NCI-H526 treated with DMSO at 0.1 percent for 48 hours (cell line): ENCODE measurements at places on chromosomes 3 and 15.

DNA sequence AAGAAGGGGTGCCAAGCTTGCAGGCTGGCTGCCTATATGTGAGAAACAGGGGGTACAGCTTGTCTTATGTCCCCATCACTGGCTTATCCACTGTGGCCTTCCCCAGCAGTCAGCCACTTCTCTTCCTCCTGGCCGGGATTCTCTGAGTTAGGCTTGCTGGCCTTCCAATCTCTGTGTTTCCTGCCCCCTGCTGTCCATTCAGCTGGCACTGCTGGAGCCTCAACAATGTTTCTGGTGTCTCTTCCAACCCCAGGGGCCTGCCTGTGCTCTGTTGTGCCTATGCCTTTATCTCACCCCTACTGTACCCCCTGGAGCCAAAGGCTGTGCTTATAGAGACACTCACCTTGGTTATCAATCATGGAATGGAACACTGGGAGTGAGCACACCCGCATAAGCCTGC is 36.5 kb downstream of the ANAPC13 start:
- DNase-seq = no peak

- no peak for DNase-seq
Observed at GRCh38 chr3:160220038-160220437, 5.2 kb upstream of the C3orf80 start.

DNA sequence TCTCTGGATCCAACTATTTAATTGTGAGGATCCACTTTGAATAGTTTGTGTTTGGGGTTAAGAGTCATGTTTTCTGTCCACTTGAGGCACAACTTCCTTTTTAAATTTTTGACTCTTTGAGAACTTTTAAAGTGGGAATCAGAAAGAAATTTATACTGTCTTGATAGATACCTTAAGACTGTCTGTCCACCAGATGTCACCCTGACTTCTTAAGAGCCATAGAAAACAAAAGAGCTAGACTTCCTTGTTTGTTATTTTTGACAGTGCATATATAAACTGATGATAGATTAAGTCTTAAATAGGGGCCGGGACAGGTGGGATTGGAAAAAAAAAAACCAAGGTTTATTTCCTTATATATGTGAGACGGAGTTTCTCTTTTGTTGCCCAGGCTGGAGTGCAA is 52.1 kb upstream of the WDR72 start:
- DNase-seq = no peak

DNA sequence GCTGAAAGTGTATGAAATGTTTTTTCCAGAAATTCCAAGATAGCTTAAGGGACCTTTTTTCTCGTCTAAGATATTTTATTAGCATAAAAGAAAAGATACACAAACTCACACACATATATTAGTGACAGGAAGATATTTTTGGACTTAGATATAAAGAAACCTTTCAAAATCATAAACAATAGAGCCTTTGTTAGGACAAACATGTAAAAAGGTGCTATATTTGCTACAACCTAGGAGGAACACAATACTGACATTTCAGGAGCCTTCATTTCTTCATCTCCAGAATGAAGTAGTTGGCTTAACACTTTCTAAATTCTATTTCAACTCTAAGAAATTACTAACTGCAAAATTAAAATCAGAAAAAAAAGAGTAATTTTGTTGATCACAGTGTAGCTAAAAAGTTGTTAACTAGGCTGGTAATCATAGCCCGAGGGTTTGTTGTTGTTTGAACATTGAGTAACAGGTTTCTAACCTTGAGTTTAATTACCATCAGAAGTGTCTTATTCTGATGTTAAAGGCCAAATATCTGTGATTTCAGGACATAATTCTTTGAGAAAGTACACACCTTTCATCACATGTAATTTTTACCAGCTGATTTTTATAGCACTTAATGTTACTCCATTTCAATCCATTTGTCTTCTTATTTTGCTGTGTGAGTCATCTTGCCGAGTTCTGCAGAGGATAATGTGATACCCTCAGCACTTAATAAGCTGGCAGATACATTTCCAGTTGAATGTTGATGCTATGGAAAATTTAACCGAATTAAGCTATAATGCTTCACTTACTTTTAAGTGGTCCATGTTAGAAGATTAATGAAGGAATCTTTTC is 97.3 kb downstream of the MBNL1 start:
- DNase-seq = no peak

DNA sequence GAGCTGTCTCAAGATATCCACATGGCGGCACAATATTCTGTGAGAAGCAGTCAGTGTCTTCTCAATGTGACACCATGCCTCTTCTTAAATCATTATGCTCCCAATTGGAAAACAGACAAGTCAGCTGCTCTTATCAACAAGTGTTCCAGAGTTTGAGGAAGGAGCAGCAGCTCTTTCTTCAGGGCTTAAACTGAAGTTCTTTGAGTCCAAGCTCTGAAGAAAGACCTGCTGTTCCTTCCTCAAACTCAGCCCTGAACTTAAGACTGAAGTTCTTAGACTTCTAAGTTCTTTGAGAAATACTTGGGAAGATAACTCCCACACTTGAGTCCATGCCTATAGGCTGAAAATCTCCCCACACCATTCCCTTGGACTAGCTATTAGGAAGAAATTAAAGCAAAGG is 43.4 kb downstream of the NPTN start:
- DNase-seq = no peak
